ENCODE measurements at places on chromosomes 2 and 18. TPM values are rescaled to one million over a fixed set of nuclear protein-coding genes. Genes with fewer than 3 reads are reported as not detected.

- DNase-seq, result no peak
Observed at GRCh38 chr2:24181849-24182248, 7.0 kb downstream of the FAM228A start.

RGPD3 gene
- total RNA-seq, result 0.11 TPM

- DNase-seq, result no peak
Observed at GRCh38 chr2:115199966-115200365, 757.5 kb downstream of the DPP10 start.

- DNase-seq, result no peak
Observed at GRCh38 chr2:176768185-176768584, 444.4 kb upstream of the HNRNPA3 start.

GRCh38 chr2:80014637-80015036 is 289.9 kb downstream of the LRRTM1 start:
- DNase-seq, result no peak

CACNB4 gene
- total RNA-seq, result 0.14 TPM

- no peak for DNase-seq
Observed at GRCh38 chr18:8095947-8096570, 513.2 kb upstream of the RAB12 start.

E2F6 gene
- 3.5 TPM for total RNA-seq

SERPINB12 gene
- total RNA-seq, result not detected

VIL1 gene
- total RNA-seq, result 0.33 TPM
